NCI-H446 treated with DMSO at 0.1 percent for 48 hours (cell line): ENCODE measurements at places on chromosomes 1 and 21.

GRCh38 chr1:180931529-180931928 is 18.8 kb downstream of the KIAA1614 start:
- no peak for DNase-seq

DNA sequence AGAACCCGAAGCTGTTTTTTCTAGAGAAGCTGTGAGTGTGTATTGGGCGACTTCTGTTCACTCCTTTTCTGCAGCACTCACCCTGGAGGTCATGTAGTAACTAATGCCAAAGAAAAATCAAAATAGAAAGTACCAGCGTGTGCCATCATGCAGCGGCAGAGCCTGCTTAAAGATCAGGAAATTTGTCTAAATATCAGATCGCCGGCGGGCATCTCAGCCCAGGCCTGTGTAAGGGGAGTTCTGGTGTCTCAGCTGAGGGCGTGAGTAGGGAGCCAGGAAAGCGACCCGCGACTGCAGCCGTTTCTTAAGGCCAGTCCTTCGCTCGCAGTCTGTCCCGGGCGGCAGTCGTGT is 768 bp downstream of the EDARADD start:
- no peak for DNase-seq

DNA sequence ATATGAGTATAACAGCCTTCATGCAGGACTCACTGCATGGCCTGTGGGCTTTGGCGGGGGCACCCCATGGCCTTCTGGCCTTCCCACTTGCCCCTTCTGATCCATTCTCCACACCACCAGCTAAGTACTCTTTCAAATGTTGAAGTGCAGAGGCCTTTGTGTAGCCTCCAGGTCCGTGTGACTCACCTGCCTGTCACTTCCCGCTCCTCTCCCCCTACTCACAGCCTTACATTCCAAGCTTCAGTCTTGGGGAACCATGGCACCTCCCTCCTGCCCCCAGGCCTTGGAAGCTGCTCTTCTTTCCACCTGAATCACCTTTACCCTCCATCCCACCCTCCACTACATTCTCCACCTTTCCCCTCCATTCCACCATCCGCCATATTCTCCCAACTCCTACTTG is 69.6 kb downstream of the PGM1 start:
- DNase-seq, result no peak

- DNase-seq, result no peak
Observed at GRCh38 chr1:172466795-172467407, 23.0 kb upstream of the PIGC start.

DNA sequence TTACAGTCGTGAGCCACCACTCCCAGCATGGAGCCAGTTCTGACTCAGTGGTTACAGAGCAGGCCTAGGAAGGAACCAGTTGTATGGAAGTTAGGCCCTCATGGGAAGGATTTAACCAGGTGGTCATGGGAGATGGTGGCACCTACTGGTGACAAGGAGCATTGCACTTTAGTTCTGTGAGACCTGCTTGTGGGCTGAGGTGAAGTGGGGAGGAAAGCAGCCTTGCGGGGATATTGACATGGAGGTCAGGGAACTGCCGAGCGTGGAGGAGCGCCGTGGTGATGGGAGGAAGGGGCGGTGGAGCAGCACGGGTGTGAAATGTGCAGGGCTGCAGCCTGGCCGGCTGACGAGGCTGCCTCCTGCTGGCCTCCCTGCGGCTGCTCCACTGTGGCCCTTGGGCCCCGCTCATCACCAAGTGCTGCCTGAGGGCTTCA is 100.4 kb downstream of the GALNT2 start:
- no peak for DNase-seq

DNA sequence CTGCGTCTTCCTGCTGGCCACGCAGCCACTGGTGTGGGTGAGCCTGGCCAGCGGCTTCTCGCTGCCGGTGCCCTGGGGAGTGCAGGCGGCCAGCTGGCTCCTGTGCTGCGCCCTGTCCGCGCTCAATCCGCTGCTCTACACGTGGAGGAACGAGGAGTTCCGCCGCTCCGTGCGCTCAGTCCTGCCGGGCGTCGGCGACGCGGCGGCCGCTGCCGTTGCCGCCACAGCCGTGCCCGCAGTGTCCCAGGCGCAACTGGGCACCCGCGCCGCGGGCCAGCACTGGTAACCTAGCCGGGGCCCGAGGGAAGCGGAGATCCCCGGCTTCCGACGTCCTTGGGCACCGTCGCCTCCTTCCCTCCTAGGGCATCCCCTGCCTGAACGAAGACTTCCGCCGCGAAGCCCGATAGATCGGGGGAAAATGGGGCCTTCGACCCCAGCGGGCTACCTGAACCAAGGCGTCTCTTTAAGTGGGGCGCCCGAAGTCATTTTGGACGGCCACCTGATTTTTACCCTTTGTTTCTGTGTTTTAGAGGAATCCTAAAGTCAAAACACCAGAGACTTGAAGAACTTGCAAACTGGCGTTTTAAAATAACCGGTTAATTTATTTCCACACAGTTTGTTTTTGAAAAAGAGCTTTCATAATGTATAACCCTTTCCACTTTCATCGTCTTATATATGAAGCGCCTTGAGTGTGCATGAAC is 2.0 kb downstream of the GPR88 start:
- no peak for DNase-seq

DNA sequence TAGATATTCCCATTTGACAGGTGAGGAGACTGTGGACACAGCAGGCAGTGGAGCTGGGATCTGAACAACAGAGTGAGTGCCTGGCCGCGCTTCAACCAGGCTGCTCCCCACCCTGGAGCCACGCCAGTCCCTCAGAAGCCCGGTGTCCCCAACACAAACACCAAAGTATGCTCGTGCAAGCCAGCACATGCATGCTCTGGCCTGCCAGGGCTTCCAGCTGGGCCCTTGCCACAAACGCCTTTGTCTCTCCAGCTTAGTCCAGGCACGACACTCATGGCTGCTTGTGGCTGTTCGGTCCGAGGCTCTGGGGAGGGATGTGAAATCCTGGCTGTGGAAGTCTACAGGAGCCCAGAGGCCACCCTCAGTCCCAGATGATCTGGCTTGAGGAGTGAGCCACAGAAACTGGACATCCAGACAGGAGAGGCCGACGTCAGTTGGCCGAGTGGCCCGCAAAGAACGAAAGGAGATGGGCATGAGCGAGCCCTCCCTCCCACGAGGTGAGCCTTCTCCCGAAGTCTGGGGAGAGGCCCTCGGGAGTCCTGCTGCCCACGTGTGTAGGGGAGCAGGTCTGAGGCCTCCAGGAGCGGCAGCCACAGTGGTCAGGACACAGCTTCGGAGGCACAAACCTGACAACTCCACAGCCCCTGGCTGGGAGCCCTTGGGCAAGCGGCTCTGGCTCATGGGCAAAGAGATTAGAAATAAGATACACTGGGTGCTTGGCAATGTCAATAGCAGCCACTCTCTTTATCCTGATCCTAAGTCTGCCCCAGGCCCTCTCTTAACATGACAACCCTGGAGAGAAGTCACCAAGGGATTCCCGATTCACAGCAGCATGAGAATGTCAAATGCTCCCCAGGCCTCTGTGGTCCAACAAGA is 117.1 kb upstream of the IFFO2 start:
- no peak for DNase-seq

DNA sequence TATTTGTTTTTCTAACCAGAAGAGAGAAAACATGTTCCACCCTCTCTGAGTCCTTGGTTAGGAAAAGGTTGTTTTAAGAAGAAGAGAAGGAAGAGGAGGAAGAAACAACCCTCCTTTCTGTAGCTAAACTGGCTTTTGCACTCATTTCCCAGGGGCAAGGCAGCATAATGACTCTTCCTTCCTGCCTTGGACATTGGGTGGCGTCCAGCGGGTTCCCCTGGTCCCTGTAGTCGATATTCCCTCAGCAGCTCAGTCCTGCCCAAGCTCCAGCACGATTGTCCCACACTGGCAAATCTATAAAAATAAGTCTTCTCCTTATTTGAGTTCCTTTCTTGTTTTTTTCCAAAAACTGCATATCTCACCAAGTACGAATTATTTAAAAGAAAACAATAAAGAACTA is 81.2 kb downstream of the TEX35 start:
- no peak for DNase-seq

GRCh38 chr1:43660355-43660754 is 10.4 kb downstream of the KDM4A start:
- no peak for DNase-seq

GRCh38 chr1:200665861-200666260 is 3.8 kb downstream of the DDX59 start:
- no peak for DNase-seq

DNA sequence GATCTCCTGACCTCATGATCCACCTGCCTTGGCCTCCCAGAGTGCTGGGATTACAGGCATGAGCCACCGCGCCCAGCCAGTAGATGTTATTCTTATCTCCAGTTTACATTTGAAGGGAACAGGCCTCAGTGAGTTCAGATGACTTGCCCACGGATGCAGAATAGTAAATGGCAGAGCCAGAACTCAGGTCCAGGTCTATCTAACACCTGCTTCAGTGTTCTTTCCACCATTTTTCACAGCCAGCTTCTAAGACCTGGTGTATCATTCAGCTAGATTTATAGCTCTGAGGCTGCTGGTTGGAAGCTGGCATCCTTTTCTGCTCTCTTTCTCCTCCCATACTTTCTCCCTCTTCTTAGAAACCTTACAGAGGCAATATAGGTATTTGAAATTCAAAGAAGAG is 10.8 kb downstream of the FABP3 start:
- DNase-seq, result no peak

DNA sequence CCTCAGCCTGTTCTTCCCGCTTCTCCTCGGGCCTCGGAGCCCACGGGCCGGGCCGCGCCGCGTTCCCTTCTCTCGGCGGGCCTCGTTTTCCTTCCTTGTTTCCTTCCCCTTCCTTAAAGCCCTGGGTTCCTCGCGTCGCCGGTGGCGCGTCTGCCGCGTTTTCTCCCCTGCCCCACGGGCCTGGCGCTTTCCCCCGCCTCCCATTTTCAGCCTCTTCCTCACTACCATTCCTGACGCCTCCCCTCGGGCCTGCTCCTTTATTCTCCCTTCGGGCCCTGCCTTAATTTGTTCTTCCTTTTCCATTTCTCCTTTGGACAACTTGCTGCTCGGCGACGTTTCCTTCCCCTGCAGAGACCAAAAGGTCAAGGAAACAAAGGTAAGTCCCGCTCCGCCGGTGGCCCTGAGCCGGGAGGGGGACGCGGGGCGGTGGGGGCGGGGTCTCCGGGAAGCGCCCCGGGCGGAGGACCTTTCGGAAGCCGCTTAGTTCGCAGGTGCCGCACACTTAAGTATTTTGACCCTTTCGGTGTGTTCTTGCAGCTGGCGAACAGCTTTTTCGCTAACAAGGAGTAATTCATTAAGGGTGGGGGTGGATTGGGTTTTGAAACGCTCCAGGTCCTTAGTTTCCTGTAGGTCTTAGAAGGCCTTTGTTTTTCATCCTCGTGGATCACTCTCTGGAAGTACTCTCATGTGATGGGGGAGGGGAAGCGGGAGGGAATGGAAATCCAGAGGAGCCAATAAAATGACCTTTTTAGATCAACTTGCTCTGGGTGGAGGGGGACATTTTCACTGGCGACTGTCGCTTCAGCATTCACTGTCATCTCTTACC is 780 bp downstream of the YTHDF2 start:
- DNase-seq, result peak; percentile 35

GRCh38 chr1:32754317-32755097 is 51.9 kb upstream of the SYNC start:
- DNase-seq, result no peak

DNA sequence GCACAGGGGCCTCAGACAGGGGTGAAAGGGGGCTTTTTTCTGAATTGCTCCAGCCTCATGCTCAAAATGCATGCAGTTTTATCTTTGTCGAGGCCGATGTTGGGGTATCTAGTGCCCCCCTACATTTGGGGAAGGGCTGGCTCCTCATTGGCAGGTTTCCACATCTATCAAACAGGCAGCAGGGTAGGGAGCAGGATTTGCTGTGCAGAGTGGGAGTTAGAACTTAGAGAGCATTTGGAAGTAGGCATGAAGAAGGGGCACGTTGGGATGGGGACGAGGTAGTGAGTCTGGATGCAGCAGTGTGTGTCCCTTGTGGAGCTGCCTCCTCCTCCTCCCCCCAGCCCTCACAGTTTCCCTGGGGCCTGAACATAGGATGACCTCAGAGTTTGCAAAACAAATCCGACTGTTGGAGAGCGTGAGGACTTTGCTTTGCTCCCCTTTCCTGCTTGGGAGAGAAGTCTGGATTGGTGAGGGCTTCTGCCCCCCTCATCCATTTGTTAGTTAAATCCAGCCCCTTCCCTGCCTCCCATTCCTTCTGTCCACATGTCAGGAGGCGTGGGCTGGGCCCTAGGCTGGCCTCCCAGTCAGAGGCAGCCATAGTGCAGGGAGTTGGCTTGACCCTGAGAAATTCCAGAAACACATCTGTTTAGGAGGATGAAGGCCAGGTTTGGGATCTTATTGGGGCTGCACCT is 36.9 kb upstream of the GPR37L1 start:
- no peak for DNase-seq

DNA sequence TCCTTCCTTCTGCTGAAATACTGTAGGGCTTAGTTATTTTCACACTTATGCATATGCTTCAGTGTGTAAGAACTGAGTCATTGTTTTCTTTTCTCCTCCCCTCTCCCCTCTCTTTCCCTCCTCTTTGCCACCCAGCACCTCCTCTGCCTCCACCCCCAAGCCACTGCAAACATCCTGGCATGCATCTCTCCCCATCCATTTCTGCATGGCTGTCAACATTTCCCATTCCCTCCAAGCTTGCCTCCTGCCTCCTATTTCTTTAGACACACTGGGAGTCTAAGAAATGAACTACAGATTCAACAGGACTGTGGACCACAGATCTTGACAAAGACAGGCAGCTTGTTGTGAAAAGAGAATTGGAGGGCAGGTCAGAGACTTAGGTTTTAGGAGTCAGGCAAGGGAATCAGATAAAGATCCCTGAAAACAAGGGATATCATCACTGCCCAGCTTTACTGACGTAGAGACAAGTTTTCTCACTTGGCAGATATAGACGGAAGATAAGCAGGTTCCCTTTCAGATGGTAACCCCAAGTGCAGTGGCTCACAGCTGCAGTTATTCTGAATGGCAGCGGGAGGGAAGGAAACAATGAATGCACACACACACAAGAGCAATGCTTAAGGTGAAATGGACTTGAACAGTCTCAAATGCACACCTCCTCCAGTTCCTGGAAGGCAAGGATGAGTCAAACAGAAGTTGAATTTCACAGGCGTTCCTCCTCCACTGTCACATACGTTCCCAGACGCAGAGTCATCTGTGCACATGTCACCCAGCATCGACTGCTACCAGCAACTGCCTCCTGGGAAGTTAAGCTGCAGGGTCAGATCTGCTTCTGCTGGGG is 56.1 kb downstream of the HIVEP3 start:
- DNase-seq, result no peak

GRCh38 chr1:46203738-46204405 is 738 bp downstream of the LURAP1 start:
- no peak for DNase-seq

- DNase-seq, result no peak
Observed at GRCh38 chr1:150332651-150333290, 11.4 kb downstream of the PRPF3 start.

DNA sequence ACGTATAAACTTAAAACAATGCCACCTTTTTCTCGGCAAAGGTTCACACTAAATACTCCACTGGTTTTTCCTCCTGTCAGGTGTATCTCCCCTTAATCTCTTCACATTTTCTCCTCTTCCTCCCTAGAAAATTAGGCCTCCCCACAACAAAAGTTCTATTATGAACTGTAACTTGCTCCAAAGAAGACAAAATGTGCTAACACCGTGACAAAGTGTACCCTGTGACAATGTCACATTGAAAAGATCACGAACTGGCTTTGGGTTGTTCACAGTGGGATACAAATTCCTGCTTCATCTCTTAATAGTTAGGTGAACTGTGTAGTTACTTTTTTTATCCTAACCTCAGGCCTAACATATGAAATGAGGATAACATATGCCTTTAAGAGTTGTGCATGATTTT is 6.0 kb downstream of the NUCKS1 start:
- no peak for DNase-seq
